ENCODE measurements at places on chromosomes 7 and 10. TPM values are rescaled to one million over a fixed set of nuclear protein-coding genes. Genes with fewer than 3 reads are reported as not detected.

DNA sequence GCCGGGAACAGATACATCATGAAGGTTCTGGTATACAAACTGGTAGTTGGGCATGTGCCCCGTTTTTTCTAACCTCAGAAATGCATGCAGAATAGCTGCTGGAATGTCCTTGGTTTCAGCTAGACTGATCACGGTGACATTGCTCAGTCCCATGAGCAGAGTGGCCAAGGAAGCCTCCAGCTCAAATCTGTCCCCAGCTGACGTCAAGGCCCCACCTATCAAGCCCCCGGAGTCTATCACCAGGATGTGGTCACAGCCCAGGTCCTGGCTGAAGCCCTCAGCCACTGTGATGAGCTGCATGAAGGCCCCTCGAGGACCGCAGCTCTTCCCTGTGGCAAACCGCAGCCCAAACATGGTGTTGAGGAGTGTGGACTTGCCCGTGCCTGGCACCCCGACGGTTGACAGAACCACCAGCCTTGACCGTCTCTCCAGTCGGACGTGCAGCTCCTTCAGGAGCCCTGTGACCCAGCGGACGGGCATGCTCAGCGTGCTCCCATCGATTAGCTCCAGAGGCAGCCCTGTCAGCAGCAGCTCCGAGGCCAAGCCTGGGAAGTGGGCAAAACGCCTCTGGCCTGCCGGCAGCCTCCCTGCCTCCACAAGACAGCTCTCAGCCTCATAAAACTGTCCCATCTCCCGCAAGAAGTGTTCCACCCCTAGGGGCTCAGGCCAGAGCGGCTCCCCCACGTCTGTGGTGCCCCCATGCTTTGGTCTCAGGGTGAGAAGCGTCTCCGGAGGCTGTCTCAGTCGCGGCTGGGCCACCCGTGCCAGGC, 7.8 kb upstream of the MRPS24 start:
- H3K27ac ChIP-seq = peak overlapping the region; percentile 71
- no peak for DNase-seq
- H3K36me3 ChIP-seq = peaks cover 21% of the 10 kb centered on the region
- H3K4me1 ChIP-seq = peaks cover 18% of the 10 kb centered on the region

DNA sequence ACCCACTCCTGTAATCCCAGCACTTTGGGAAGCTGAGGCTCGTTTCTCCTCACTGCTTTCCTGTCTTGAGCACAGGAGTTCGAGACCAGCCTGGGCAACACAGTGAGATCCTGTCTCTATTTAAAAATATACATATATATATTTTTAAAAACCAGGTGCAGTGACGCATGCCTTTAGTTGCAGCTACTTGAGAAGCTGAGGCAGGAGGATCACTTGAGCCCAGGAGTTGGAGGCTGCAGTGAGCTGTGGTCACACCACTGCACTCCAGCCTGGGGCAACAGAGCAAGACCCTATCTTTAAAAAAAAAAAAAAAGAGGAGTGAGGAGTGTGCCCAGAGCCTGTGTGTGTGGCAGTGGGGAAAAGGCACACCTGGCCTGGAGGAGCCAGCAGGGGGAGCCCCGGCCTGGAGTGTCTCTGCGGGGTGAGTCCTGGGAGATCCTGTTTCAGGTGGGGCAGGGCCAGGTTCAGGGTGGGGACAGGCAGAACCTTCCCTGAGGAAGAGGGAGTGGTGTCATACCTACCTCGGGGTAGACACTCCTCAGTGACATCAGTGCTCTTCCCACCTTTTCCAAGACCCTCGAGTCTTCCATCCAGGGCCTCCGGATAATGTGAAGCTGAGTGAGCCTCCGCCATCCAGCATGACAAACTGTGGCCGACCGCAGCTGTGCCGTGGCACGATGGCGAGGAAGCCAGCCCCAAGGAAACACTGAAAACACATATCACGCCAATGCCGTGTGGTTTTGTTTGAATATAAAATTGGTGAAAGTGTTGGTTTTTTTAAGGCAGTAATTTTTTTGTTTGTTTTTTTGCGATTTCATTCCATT, 9.0 kb upstream of the ARPC1B start:
- peaks cover 21% of the 10 kb centered on the region for H3K36me3 ChIP-seq
- no peak for DNase-seq
- H3K4me1 ChIP-seq = peaks cover 4% of the 10 kb centered on the region
- H3K4me3 ChIP-seq = no peak overlapping the region

DNA sequence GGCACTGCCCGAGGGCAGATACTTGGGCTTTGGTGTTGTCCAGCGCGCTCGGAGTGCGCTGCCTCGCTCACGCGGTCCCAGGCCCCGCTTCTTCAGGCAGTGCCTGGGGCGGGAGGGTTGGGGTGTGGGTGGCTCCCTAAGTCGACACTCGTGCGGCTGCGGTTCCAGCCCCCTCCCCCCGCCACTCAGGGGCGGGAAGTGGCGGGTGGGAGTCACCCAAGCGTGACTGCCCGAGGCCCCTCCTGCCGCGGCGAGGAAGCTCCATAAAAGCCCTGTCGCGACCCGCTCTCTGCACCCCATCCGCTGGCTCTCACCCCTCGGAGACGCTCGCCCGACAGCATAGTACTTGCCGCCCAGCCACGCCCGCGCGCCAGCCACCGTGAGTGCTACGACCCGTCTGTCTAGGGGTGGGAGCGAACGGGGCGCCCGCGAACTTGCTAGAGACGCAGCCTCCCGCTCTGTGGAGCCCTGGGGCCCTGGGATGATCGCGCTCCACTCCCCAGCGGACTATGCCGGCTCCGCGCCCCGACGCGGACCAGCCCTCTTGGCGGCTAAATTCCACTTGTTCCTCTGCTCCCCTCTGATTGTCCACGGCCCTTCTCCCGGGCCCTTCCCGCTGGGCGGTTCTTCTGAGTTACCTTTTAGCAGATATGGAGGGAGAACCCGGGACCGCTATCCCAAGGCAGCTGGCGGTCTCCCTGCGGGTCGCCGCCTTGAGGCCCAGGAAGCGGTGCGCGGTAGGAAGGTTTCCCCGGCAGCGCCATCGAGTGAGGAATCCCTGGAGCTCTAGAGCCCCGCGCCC, at the start of gene NPY:
Gene NPY (plus strand): TSS at position 294 of the 802 bp plus-strand sequence. CDS start 1,051 bp downstream, outside the sequence.
- no peaks in the 10 kb centered on the region for H3K36me3 ChIP-seq
- H3K4me1 ChIP-seq = no peaks in the 10 kb centered on the region
- H3K27me3 ChIP-seq = peaks cover 48% of the 10 kb centered on the region
- H3K27ac ChIP-seq = no peak within 1 kb of the TSS
- DNase-seq = peak; percentile 2

DNA sequence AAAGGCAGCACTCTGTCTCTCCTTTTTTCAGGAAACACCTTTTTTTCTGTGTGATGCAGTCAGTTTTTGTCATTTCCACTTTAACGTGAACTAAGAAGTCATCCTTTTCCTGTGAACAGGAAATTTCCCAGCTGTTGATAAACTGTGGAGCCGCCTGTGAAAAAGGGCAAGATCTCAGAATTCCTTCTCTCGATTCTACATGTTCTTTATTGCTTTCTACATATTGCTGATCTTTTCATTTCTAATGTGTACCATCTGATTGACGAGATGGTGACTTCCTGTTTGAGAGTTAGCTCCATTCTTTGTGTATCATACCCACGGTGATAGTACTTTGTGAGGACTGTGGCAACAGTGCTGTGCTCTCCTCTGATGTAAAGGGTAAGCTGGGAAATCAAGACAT, 50.4 kb downstream of the ADD3 start:
- H3K27ac ChIP-seq = peak overlapping the region; percentile 2
- DNase-seq = no peak
- H3K4me3 ChIP-seq = no peak overlapping the region
- H3K4me1 ChIP-seq = peaks cover 31% of the 10 kb centered on the region
- H3K36me3 ChIP-seq = no peaks in the 10 kb centered on the region

GRCh38 chr10:100740476-100741377, 4.7 kb upstream of the PAX2 start:
- peak overlapping the region; percentile 46 for H3K4me3 ChIP-seq
- no peak overlapping the region for H3K27ac ChIP-seq
- H3K36me3 ChIP-seq = peaks cover 6% of the 10 kb centered on the region
- H3K27me3 ChIP-seq = peaks cover 97% of the 10 kb centered on the region
- no peak for DNase-seq

Gene ADAM8
- total RNA-seq = 3.6 TPM

- H3K27me3 ChIP-seq = no peaks in the 10 kb centered on the region
- H3K27ac ChIP-seq = no peak overlapping the region
- no peak for DNase-seq
- H3K4me1 ChIP-seq = peaks cover 43% of the 10 kb centered on the region
Measured at GRCh38 chr7:87345962-87346371, 503 bp downstream of the CROT start.

DNA sequence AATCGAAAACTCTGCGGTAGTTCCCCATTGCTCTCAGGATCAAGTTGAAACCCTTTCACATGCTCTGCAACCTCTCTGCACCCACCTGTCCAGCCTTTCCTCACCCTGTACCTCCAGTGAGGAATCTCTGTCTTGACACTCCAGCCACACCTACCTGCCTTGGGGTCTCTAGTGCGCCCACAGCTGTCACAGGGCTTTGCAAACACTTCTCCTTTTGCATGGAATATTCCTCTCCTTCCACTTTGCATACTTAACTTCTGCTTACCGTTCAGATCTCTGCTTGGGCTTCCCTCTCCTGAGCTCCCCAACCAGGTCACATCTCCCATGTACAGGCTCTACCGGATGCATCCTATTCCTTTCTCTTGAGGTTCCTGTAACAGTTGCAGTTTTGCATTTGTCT, 6.6 kb upstream of the ZYX start:
- no peak overlapping the region for H3K4me3 ChIP-seq
- no peaks in the 10 kb centered on the region for H3K27me3 ChIP-seq
- no peak for DNase-seq
- H3K27ac ChIP-seq = no peak overlapping the region
- no peaks in the 10 kb centered on the region for H3K36me3 ChIP-seq

Gene CD36
- total RNA-seq = 0.23 TPM

Gene CPEB3
- total RNA-seq = 1.4 TPM

DNA sequence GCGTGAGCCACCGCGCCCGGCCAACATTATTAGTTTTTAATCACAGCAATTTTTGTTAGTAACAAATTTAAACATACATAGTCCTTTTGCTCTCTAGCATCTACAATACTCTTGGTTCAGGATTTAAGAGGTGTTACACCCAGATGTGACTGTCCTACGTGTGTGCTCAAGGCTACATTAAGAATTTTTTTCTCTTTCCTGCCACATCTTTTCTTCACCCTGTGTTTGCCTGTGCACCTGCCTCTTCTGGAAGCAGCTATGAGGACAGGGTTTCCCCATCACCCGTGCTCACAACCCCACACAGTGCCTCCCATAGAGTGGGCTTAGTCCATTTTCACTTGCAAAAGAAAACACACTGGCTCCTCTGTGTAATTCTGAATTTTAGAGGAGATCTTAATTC, 186.7 kb upstream of the KLF6 start:
- no peak for DNase-seq
- no peak overlapping the region for H3K27ac ChIP-seq
- H3K27me3 ChIP-seq = no peaks in the 10 kb centered on the region

DNA sequence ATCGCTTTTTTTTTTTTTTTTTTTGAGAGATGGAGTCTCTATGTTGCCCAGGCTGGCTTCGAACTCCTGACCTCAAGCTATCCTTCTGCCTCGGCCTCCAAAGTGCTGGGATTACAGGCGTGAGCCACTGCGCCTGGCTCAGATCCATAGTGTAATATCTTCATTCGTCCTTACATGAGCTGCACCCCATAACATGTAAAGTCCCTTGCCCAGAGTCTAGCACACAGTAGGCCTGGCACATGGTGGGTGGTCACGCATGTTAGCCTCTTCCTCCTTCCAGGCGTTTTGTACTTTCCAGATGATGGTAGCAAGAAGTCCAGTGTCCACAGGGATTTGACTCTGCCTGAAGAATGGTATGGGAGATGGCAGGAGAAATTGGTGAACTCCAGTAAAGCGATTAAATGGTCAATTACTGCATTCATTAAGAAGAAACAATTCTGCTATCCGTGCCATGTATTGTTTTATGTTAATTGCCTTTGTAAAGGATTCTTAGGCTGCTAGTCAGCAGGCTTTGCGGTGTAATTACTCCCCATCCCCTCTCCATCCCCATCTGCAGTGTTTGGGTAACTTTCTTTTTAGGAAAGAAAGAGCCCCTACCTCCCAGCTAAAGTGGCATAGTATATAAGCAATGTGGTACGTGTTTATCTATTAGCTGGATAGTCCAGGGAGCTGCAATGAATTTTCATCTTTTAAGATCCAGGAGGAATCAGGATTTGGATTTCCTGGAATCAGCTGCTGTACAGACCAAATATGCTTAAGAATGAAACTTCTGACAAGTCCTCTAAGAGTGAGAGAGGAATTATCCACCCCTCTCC, 1.2 kb downstream of the TPST1 start:
- DNase-seq = no peak
- peaks cover 24% of the 10 kb centered on the region for H3K4me1 ChIP-seq
- H3K27me3 ChIP-seq = peaks cover 14% of the 10 kb centered on the region
- H3K4me3 ChIP-seq = peak overlapping the region; percentile 94
- peaks cover 5% of the 10 kb centered on the region for H3K36me3 ChIP-seq
- peak overlapping the region; percentile 96 for H3K27ac ChIP-seq
